SHP77 (cell line): ENCODE measurements at places on chromosomes 5 and 9.
A peak's percentile ranks its signal among the peaks of the same experiment; 100 is the strongest.

DNA sequence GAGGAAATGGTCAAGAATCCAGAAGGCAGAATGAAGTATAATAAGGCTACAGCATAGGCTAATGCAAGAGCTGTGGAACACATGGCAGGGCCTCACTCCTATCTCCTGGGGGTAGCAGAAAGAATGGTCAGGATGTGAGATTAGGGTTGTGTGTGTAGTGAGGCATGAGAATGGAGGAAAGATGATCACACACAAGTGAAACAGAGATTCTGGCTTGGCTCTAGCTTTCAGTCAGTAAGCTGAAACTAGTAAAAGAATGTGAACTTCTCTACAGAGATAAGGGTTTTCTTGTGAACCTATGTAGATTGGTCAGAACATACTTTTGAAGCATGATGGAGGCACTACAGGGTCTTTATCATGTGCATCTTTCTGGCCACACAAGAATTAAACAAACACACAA is 298.8 kb downstream of the ASTN2 start:
- DNase-seq: no peak

- DNase-seq: no peak
Observed at GRCh38 chr9:109913461-109913810, 133.4 kb downstream of the PALM2AKAP2 start.

DNA sequence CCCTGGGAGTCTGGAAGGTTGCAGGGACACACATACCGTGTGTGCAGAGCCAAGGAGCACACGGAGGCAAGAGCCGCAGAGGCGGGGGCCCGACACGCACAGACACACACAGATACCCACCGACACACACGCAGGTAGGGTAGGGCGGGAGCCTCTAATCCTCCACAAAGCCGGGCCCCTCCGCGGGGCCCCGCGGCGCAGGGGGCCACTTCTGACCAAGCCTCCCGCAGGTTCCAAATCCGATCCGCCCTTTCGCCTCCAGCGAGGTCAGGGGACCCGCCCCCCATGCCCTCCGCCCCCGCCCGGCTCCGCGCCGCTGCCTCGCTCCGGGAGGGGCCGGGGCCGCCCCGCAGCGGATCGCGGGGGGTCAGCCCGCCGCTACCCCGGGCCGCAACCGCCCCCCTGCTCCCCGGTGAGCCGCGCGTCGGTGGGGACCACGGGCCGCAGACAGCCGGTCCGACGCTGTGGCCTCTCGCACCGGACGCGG is 1.4 kb upstream of the LMX1B start:
- DNase-seq: no peak

DNA sequence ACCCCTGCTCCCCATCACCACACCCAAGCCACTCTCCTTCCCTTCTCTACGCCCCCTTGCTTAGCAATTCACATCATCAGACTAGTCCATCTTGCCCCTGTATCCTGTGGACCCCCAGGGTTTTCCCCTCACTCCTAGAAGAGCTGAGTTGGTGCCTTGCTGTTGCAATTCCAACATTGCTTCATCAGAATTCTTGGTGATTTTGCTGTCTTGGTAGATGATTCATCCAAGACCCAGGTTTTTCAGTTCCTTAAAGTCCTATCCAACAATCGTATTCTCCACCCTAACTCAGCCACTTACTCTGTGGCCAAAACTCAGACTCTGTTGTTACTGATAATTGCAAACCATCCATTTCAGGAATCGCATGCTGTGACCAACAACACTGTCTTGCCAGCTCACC is 21.4 kb upstream of the CCNJL start:
- no peak for DNase-seq

- DNase-seq: no peak
Observed at GRCh38 chr9:98430535-98431292, 175.3 kb upstream of the TBC1D2 start.

DNA sequence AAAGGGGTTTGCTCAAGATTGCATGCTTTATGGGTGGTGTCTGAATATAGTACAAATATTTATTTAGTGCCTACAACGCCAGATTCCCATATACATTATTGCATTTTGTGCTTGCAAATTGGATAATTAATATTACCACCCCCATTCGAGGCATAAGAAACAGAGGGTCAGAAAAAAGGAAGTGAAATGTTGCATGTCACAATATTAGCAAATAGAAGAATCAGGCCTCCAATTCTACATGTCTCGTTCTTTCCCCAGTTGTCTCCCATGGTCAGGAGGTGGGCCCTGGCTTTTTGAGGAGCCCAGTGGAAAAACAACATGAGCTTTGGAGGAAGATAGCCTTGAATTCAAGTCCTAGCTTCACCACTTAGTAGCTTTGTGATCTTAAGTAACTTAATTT is 98.1 kb upstream of the CCDC112 start:
- no peak for DNase-seq

DNA sequence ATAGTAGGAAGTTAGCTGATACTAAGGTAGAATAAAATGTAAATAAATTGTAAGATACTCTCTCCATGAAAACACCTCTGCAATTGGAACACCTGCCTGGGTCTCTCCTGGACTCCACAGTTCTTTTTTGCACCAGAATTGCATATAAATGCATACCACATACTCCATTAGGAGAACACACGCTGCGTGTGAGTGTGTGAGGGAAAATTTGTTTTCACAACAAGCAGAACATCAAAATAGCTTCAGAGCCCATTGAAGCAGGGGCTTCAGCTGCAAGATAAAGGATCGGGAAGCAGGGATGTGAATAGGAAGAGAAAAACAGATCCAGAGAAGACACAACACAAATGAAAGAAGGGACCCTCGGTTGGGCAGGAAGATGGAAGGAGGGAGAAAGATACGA is 389.8 kb upstream of the BRINP1 start:
- DNase-seq: no peak

DNA sequence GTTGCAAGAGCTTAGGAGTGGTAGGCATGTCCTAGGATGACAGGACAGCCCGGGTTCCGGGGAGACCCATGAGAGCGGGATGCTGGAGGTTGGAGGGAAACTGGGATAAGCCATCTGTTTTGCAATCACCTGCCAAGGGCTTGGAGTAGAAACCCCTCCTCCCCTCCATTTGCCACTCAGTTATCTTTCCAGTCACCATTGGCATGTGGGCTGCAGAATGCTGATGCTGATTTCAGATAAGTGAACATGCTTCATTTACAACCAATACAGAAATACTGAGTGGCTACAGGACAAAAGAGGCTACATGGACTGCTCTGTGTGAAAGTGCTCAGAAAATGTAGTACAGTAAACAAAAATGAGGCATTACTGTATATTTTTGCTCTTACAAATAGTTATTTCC is 93.4 kb upstream of the KIF2A start:
- DNase-seq: no peak

- DNase-seq: no peak
Observed at GRCh38 chr9:97860451-97861147, 7.6 kb downstream of the FOXE1 start.

DNA sequence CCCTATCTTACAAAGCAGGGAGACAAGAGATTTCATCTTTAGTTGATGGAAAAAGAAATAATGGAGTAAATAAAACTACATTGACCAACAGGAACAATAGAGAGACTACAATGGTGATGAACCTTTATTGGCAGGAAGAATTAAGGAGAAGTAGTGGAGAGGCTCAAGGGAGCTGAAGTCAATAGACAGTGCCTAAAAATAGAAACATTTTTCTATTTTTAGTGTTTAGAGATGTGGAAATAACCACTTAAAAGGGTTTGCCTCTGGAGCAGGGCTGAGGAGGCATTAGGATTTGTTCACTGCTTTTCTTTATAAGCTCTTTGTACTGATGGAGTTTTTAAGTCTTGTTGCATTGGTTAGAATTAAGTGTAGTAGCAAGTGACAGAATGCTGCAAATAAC is 98.4 kb upstream of the ERCC6L2 start:
- no peak for DNase-seq

GRCh38 chr5:949815-950560 is 57.3 kb downstream of the TRIP13 start:
- DNase-seq: no peak

DNA sequence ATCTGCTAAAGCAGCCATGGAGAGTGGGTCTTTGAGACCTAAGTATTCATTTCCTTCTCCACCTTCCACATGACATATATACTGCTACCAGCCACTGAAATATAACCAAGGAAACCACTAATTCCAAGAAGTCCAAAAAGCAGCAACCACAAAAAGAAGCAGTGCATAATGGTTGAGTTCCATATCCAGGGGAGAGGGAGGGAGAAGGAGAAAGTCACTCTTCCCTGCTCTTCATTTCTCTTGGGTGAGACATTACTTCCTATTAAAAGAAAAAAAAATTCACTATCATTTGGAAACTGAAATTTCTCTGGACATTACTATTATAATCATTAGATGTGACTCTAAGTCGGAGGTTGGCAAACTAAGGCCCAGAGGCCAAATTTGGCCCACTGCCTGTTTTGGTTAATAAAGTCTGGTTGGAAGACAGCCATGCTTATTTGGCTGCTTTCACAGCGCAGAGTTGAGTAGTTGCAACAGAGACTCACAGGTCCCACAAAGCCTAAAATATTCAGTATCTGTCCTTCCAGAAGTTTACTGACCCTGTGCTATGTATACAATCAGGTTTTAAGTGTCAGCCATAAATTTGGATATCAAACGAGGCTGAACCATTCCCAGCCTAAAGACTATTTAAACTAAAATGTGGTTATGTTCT is 168.6 kb downstream of the MPDZ start:
- no peak for DNase-seq

DNA sequence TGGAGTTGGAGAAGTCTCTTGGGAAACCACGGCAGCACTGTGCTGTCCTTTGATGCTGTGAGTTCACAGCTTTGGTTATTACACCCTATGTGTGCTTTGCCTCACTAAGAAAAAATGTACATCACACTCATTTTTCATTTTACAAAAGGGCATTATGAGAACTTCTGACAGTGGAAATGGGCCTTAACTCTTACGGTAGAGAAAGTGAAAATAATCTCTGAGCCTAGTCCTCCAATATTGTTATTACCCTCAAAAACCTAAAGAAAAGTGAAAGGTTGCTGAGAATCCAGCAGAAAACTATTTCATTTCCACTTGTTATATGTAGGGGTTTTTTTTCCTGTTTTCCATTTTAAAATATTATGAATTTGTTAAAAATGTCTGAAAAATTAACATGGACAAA is 8.2 kb upstream of the OR13D1 start:
- no peak for DNase-seq

DNA sequence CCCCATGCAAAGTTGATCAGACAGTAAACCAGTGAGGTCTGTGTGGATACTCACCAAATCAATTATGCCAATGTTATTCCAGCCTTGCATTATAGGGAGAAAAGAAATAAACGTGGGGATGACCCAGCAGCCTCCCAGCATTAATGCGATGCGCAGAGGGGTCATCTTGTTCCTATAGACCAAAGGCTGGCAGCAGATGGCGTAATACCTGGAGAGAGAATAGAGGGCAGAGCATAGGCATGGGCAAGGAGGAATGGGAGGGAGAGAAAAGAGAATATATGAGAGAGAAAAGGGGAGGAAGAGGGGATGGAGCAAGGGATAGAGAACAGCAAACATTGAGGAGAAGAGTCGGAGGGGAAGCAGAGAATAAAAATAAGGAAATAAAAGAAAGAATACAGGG is 131.2 kb downstream of the HTR4 start:
- DNase-seq: peak; percentile 11

DNA sequence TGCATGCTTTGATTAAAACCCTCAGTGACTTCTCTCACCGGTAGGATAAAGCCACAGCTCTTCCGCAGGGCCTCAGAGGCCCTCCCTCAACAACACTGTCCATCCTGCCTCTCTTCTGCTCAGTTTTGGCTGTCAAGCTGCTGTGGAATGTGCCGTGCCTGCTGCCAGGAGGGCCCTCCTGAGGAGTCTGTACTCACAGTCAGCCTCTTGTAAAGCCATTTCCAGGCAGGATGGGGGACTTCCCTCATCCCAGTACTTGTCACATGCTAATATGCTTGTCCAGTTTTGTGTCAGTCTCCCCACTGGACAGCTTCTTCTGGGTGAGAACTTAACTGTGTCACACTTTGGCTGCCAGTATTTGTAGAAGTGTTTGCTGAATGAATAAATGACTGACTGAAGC is 13.9 kb upstream of the DDX41 start:
- DNase-seq: no peak

DNA sequence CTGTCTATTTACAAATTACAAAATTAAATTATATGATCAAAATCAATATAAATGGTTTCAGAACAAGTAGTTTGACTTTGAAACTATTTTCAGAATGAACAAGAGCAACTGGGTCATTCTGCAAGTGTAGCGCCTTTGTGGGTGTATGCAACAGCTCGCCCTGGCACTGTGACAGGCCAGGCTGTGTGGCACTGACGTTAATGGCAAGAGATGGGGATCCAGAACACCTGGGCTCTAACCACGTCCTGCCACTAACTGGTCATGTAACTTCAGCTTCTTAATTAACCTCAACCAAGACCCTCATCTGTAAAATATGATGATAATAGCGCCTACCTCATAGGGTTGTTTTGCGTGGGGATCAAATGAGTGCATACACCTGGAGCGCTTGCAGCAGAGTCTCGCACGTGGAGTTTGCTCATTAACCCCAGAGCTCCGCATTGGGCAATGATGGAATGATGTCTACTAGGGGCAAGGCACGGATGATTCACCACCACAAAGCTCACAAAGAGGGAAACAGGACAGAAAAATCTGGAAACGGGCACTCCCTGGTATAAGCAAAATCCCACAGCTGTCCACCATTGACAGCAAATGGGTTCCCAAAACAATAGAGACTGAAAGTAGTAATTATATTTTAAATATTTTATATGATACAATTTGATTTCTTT is 639.4 kb downstream of the SEMA5A start:
- DNase-seq: no peak

DNA sequence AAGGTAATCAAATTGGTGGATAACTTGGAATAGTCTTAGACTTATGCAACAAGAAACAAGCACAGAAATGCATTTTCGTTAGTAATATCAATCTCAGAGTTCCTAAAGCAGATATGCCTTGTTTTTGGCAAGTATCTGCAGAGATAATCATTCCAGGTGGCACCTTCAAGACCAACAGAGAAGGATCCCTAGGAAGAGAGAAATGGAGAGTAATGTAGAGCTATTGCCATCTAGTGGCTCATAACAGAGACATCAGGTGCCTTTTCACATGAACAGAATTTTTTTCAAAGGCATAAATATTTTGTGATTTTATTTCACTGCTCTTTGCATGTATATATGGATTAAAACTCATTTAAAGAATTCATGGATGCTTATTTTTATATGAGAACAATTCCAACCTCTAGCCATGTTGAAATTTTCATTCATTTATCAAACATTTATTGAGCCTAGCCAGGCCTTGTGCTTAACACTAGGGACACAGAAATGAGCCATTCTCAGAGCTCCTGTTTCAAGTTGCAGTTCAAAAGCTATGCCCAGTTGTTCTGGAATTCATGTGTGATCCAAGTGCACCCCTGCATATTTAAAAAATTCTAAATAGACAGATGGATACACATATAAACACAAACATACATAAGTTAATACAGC is 117.5 kb upstream of the OR13F1 start:
- peak; percentile 42 for DNase-seq
